ENCODE measurements at places on chromosomes 11 and 22.
A peak's percentile ranks its signal among the peaks of the same experiment; 100 is the strongest.

DNA sequence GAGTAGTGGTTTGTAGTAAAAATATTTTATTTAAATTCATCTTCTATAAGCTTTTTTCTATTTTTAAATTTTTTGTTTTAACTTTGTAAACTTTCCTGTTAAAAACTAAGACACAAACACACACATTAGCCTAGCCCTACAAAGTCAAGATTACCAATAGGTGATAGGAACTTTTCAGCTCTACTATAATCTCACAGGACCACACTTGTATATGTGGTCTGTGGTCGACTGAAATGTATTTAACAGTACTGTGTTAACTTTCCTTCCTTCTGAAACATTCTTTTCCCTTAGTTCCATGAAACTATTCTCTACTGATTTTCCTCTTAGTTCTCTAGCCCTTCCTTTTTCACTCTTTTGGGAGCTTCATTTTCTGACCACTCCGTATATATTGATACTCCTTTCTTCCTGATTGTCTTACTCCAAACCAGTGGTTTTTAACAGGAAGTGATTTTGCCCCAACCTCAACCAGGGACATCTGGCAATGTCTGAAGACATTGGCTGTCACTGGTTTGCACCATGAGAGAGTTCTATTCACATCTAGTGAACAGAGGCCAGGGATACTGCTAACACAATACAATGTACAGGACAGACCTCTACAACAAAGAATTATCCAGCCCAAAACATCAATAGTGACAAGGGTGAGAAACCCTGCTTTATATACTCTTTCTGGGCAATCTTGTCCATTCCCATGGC lies 8.8 kb downstream of the ZW10 start:
- no peak for DNase-seq

GRCh38 chr11:120089036-120090001 lies 48.6 kb downstream of the TRIM29 start:
- no peak for DNase-seq

DNA sequence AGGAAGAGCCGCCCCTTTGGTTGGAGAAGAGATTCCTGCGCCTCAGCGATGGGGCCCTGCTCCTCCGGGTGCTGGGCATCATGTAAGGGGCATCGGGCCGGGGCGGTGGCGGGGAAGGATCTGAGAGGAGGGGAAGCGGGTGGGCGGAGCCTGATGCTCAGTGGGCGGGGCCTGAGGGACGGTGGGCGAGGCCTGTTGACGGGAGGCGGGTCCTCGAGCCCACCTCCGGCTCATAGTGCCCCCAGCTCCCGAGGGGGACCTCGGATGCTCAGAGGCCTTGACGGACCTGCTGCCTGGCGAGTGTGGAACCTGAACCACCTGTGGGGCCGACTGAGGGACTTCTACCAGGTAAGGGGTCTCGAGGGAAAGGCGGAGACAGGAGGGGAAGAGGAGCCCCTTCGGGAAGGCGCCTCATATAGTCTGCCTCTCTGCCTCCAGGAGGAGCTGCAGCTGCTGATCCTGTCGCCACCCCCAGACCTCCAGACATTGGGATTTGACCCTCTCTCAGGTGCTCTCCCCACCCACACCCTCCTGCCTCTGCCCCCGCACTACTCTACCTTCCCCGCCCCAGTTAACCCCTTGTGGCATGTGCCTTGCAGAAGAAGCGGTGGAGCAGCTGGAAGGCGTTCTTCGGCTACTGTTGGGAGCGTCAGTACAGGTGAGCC lies 799 bp downstream of the CCDC88B start:
- peak; percentile 82 for DNase-seq

GRCh38 chr22:36257308-36257707 lies 4.4 kb downstream of the APOL1 start:
- DNase-seq = no peak

GRCh38 chr22:48756146-48757111 lies 1071.2 kb downstream of the BRD1 start:
- DNase-seq = no peak

DNA sequence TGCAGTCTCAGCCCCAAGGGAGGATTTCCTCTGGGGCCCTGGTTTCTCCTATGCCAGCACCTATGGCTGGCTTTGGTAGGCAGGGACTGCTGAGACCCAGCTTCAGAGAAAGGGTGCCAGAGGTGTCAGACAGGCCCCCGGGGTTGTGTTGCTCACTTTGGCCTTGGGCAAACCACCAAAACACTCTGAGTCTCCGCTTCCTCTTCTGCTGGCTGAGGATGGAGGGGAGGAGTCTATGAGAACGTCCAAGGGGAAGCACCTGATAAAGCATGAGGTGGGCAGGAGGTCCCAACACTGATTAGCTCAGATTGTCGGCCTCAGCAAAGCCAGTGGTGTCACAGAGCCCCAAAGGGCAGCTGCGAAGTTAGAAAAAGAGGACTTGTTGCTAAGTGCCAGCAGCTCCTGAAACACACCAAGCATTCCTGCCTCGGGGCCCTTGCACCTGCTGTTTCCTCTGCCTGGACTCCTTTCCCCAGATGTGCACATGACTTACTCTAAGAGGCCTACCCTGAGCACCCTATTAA lies 10.5 kb downstream of the SMTNL1 start:
- peak; percentile 37 for DNase-seq

DNA sequence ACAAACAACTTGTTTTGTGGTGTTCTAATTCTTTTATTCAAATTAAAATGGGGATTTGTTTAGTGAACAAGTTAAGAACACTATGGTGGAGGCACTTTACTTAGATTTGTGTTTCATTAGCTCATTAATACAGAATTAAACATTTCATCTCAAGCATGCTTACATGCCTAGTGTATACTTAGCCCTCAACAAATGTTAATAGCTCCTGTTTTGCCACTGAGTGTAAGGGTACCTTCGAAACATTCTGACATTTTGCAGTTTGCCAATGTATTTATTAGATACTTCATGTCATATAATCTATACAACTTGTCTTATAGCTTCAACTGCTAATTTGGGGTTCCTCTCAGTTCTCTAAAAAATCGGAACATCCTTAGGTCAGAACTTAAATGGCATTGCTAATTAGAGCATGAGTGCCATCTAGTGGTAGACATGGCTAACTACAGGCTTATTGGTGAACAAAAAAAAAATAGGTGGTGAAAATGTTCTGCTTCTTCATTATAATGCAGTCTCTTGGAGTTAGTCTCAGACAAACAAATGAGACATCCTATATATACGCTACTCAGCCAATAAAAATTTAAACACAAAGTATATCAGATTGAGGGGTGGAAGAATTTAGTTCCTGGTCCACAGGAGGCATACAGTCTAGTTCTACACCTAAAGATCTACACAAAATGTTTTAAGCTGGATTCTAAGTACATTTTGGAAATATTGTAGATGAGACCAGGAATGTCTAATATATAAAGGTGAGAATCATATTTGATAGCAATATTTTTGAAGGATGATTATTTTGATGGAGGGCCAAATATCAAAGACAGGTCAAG lies 4.9 kb upstream of the CNTN5 start:
- DNase-seq = peak; percentile 55

DNA sequence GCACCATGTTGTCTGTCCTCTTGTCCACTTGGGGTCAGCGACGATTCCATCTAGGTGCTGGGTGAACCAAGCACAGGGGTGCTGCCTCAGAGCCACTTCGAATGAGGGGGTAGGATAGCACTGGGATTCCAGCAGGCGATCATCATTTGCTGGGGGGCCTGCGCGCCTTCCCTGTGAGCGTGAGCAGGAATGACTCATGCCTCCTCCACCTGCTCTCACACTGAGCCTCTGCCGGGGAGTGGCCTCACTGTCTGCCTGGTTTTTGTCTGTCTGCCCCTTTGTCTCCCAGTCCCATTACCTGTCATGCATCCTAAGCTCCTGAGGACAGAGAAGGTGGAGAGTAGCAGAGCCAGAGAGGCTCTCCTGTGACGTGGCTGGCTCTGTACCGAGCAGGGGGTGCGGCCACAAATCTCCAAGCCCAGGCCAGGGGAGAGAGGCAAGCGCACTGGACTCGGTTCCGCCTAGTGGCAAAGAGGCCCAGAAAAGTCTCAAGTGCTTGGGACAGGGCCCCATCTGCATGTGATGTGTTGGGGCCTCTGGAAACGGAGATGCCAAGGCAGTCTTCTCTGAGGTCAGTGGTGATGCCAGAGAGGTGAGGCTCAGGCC lies 30.8 kb downstream of the RSPH14 start:
- no peak for DNase-seq

GRCh38 chr11:66967670-66968425 lies 7.3 kb upstream of the C11orf86 start:
- no peak for DNase-seq

All from GM12865 (cell line).